ENCODE measurements at places on chromosomes 7 and 10.
A peak's percentile ranks its signal among the peaks of the same experiment; 100 is the strongest.

GRCh38 chr10:15482156-15482555 is 111.1 kb upstream of the FAM171A1 start:
- DNase-seq: no peak

- DNase-seq: no peak
Measured at GRCh38 chr7:118948508-118948907, 724.0 kb downstream of the ANKRD7 start.

DNA sequence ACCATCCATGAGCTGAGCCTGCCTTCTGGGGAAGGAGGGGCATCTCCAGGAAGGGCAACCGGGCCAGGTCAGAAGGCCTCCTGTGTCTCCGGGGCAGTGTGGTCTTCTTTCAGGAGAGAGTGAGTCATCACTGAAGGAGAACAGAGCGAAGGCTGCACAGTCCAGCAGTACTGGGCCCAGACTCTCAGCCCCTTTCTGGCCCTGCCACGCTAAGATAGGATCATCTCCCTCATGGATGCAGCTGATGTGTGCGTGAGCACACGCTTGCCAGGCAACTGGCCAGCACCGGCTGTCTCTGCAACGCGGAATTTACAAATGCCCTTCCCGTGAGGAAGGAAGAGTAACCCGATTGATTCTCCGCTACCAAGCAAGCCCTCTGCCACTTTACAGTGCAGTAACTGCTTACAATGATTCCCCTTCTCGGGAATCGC is 328.2 kb downstream of the TNS3 start:
- no peak for DNase-seq

GRCh38 chr7:150408393-150409299 is 29.5 kb downstream of the ZNF775 start:
- no peak for DNase-seq

DNA sequence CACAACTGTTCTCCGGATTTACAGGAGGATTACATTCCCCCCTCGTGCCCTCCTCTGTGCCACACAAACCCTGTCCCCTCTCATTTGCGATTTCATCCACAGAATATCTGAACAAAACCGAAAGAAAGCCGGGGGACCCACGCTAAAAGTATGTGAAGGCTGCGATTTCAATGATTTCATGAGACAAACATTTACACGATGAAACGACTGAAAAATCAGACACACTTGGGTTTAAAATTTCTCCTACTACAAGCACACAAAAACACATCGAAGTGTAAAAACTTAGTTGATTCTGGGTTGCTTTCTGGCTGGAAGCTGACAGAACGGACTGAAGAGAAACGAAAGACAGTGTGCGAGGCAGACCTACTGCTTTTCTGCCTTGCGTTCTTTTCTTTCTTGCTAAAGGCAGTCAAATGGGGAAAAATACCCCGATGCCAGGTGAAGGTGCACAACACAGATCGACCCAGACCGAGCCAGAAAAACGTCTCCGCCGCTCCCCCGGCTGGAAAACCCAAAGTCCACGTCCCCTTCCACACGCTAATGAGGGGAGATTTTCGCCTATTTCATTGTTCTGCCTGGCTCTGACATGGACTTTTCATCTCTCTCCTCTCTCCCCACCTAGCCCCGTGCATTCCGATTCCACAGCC is 1.2 kb downstream of the HIPK2 start:
- peak; percentile 83 for DNase-seq

- no peak for DNase-seq
Measured at GRCh38 chr10:113169853-113170460, 219.9 kb downstream of the TCF7L2 start.

GRCh38 chr7:3673524-3673923 is 372.5 kb downstream of the SDK1 start:
- DNase-seq: no peak

GRCh38 chr7:146943483-146943882 is 826.9 kb downstream of the CNTNAP2 start:
- DNase-seq: no peak

DNA sequence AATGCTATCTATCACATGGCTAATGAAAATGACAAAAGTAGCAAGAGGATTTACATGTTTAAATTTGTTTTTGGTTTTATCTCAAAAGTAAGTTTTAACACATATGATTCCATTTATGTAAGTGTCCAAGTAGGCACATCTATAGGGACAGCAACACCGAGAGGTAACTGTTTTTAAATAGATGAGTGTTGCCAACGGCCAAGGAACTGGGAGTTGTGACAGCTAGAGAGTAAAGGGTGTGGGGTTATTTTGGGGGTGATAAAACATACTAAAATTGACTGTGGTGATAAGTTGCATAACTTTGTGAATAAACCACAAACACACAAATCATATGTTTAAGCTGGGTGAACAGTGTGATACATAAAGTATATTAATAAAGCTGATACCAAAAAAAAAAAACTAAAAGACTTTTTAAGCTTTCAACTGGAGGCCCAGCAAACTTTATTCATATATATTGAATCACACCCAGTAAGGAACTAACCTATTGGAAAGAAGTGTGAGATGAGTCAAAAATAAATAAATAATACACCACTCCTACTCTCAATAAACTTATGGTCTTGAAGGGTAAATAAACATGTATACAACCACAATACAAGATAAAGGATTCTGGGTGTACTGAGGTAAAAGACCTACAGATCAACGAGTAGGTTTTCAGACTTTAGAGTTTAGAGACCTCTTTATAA is 33.0 kb downstream of the LRRC72 start:
- DNase-seq: no peak

DNA sequence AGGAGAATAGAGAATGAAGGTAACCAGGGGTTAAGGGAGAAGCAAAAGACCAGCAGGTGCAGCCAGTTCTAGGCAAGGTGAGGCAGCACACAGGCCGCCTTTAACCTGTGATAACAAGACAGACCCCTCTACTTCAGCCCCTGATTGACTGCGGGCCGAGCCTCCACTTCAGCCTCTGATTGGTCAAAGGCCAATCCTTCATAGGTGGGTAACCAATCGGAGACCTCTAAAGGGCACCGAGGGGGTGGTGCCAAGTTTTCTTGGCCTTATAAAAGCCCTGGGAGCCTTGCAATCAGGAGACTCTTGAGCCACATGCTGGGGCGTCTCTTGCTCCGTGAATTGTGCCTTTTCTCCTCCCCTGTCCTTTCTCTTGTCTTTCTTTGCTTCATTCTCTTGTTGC is 98.8 kb downstream of the ELFN1 start:
- no peak for DNase-seq

- no peak for DNase-seq
Measured at GRCh38 chr10:124696446-124697392, 47.5 kb downstream of the FAM53B start.

GRCh38 chr10:971613-972012 is 16.6 kb upstream of the GTPBP4 start:
- peak; percentile 17 for DNase-seq

GRCh38 chr10:132987671-132988571 is 45.6 kb upstream of the CFAP46 start:
- no peak for DNase-seq

DNA sequence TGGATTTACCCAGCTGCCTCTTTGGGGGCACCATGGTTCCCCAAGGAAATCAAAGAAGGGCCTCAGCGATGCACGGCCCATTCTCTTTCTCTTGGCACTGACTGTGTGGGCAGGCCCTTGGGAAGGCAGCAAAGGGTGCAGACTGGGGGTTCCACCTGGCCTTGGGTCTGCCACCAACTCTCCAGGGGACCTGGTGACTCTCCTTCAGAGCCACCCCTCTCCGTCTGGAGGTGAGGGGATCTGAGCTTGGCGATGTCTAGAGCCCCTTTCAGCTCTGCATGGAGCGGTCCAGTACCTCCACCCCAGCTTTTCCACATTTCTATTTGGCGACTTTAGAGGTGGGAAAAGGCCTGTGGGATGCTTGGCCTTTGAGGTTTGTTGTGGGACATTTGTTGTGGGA is 69.1 kb downstream of the C10orf120 start:
- no peak for DNase-seq

DNA sequence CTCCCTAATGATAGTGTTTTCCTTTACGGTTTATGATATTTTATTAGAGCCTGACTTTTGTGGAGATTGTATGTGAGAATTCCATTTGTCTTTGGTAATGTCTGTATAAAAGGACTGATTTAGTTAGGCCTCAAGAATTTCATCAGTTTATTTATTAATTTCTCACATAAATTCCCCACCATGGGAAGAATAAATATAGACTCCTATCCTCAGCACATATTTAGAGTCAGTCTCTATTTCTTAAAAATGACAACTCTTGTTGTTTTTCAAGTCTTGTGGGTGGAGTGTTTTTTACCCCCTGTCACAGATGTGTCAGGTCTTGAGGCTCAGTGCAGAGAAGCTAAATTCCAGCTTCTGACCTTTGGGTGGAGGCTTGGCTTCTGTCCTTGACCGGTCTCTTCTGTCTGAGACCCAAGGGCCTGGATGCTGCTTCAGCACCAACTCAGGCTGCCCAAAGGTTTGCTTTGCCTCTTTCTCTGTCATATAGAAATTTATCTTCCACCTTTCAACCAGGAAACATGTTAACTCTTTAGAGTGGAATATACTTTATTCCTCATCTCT is 117.3 kb upstream of the INHBA start:
- no peak for DNase-seq

DNA sequence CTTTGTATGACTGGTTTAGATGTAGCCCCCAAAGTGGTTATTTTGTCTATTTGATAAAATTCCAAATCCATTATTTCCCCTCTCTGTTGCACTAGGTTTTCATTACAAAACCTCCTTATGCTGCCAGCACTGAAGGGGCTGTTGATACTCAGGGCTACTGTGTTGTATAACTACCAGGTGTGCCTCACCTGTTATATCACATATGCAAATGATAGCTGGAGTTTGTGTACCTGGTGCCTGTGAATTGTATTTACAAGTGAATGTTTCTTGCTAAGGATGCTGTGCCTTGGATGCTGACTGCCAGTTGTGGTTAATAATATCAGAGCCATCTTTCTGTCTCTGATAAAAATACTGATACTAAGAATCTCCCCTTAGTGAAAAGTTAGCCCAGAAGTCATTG is 84.8 kb upstream of the CCDC6 start:
- peak; percentile 23 for DNase-seq

DNA sequence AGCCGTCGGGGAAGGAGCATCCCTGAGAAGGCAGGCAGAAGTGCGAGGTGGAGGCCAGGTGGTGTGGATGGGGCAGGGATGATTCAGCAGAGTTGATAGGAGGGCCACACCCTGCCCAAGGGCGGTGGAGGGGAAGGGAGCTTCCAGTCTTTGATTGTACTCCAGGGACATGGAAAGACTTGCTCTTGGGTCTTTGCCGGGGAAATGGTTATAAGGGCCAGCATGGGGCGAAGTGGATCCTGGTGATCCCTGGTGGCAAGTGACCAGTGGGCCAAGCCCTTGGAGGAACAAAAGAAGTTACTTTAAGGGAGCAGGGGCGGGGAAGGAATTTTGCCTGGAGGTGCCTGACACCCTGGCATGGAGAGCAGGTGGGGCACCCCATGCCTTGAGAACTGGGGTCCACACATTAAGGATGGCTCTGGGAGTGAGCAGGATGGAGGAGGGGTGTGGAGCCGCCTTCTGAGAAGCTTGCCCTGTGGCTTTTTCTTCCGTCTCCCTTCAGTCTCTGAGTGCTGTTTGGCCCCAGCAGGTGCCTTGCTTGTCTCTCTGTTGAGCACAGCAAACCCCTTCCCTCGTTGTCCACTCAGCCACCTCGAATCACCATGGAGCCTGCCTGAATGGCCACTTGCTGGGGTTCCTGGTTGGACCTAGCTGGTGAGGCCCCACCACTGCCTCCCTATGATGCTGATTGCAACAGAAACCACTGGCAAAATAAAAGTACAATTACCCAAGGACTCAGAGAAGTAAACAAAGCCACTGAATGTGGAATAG is 83.9 kb downstream of the RAMP3 start:
- DNase-seq: no peak

DNA sequence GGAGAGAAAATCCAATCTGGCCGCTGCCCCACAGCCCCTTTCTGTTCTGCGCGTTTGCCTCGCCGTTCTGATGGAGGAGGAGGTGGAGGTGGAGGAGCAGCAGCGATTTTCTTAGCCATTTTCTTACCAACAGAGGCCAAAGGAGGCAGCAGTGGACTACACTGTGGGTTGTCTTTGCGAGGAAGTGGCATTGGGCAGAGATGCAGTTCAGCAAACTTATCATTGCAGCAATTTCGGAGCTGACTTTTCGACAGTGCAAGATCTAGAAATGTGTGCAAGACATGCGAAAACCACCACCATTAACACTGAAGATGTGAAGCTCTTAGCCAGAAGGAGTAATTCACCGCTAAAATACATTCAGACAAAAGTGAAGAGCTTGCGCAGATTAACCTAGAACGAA is 1.9 kb upstream of the ARL4A start:
- DNase-seq: peak; percentile 68

- no peak for DNase-seq
Measured at GRCh38 chr7:23004247-23004520, 9.7 kb downstream of the HYCC1 start.

DNA sequence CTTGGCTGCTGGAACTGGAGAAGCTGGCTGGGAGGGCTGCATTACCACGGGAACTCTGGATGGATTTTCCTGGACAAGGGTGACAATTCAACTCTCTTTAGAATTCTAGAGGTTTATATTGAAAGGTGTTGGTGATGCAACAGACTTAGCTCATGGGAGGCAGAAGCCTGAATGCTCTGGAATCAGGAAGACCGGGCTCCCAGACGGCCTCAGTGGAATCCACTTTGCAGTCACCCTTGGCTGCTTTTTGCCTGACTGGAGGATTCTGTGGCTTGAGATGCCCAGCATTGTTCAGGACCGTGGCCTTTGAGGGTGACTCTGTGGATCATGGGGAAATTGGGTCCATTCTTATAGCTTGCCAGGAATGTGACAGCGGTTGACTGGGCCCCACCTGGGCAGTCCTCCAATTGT is 32.3 kb downstream of the PYROXD2 start:
- DNase-seq: no peak

DNA sequence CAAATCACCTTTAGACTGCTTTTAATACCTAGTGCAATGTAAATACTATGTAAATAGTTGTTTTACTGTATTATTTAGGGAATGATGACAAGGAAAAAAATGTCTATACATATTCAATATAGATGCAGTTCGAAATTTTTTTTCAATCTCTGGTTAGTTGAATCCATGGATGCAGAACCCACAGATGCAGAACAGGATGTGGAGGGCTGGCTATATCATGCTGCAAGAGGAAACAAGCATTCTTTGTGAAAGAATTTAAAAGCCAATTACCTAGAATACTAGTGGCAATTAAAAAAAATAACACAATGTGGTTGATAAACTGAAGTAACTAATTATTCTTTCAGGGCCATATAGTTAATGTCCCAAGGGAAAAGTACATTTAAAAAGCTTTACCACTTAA is 170.4 kb downstream of the ZNF438 start:
- no peak for DNase-seq

- no peak for DNase-seq
Measured at GRCh38 chr10:102634686-102635085, 9.6 kb upstream of the TRIM8 start.

DNA sequence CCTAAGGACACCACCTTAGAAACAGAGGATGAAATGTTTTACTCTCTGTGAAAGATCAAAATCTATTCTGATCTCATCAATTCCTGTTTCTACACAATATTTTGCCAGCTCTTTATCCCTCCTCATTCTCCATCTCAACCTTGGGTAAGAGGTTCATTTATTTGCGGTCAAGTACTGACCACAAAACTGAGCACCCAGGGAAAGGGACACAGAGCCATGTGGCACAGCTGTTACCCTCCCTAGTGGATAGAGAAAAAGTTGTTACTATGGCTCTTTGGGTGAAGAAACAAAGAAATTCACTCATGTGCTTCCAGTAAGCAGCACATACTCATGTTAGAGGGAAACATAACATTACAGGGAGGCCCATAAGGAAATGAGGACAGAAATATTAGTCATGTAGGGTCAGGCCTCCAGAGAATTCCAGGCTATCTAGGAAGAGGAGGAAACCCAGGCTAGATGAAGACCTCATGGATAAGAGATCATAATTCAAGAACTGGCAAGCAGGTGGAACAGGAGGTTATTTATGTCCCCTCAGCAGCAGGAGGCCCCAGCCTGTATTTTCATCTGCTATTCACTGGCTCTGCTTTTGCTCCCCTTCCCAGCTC is 114.5 kb downstream of the ATE1 start:
- no peak for DNase-seq

All from NCI-H1417 (cell line).